ENCODE measurements at places on chromosomes 7 and 10. TPM values are rescaled to one million over a fixed set of nuclear protein-coding genes. Genes with fewer than 3 reads are reported as not detected.

TAC1 gene
- not detected for total RNA-seq

FAM25C gene
- not detected for total RNA-seq

AP1S1 gene
- 154 TPM for total RNA-seq

ARMH3 gene
- 10.9 TPM for total RNA-seq

PLXNA4 gene
- 1.1 TPM for total RNA-seq

KLF14 gene
- not detected for total RNA-seq

PNLIPRP3 gene
- total RNA-seq: not detected

PDZD8 gene
- 30.5 TPM for total RNA-seq

ARPC1B gene
- 285 TPM for total RNA-seq

TNPO3 gene
- 38.8 TPM for total RNA-seq

GPR141 gene
- total RNA-seq: not detected

ABLIM1 gene
- total RNA-seq: 30.3 TPM

CYTH3 gene
- 30.0 TPM for total RNA-seq

TUBAL3 gene
- total RNA-seq: 0.19 TPM

AKR1D1 gene
- total RNA-seq: 0.18 TPM

SLC25A40 gene
- total RNA-seq: 5.7 TPM

AQP1 gene
- 0.40 TPM for total RNA-seq

CTTNBP2 gene
- total RNA-seq: 0.33 TPM

MACROH2A2 gene
- 25.8 TPM for total RNA-seq

ZNF786 gene
- total RNA-seq: 5.5 TPM

TAF3 gene
- 7.9 TPM for total RNA-seq

HGF gene
- total RNA-seq: not detected

PAX4 gene
- not detected for total RNA-seq

Measured in A549 treated with GW870086 at 1 μM for 4 hours (cell line).